NCI-H526 treated with DMSO at 0.1 percent for 48 hours (cell line): ENCODE measurements at places on chromosomes 4 and X.

GRCh38 chrX:130172127-130172845, 524 bp downstream of the RAB33A start:
- DNase-seq = peak; percentile 21

- DNase-seq = no peak
Measured at GRCh38 chrX:52363247-52363883, 5.5 kb upstream of the XAGE2 start.

DNA sequence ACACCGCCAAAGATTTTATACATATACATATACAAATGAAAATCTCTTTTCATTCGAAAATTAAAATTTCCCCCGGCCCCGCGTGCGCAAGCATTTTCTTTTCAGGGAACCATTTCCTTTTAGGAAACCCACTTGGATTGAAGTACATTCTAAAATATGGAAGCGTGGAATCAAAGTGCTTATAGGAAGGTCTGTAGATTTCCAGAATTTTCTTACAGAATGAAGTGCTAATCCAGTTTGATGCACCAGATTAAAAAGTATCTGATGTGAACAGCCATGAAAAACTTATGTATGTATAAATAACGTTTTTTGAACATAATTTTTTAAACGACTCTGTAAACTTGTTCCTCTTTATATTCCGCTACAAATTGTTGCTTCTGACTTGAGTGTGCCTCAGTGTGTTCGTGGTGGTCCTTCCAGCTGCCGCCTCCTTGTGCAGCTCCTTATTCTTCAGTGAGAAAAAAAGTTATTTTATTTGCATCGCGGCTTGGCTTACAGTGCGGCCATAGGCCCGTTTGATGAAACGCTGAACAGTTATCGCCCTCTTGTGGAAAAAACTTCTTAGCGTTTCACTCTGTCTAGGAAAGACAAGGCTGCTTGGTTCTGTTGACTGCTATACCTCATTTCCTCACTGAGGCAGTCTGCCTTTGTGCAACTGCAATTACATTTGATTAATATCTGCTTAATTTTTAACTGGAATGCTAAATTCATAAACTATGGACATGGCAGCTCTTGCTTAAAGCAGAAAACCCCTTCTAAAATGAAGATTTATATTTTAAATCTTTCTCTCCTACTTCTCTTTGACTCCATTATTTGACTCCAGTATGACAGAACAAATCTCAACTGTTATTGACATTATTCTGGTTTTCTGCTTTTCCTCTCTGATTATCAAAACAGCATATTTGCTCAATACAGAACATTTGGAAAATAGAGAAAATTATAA, 4.7 kb upstream of the NKX6-1 start:
- DNase-seq = peak; percentile 24

DNA sequence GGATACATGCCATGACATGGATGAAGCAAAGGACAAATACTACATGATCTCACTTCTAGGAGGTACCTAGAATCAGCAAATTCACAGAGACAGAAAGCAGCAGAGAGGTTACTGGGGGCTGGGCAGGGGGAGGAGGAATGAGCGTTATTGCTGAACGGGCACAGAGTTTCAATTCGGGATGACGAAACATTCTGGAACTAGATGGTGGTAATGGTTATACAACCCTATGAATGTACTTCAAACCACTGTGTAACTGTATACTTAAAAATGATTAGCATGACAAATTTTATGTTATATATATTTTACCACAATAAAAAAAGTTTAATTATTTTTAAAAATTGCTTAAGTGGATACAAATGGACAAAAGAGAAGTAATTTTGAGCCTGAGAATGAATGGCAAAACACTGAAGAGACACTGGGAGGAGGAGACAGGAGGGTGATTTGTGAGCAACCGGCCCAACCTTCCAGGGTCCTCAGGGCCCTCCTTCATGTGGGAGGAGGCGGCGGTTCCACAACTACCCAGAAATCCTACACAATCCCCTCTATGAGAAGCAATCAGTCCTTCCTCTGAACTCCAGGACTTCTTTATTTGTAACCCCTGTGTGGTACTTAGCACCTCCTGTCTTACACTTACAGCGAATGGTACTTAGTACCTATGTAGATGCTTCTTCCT, 14.1 kb downstream of the ACSL1 start:
- DNase-seq = no peak

DNA sequence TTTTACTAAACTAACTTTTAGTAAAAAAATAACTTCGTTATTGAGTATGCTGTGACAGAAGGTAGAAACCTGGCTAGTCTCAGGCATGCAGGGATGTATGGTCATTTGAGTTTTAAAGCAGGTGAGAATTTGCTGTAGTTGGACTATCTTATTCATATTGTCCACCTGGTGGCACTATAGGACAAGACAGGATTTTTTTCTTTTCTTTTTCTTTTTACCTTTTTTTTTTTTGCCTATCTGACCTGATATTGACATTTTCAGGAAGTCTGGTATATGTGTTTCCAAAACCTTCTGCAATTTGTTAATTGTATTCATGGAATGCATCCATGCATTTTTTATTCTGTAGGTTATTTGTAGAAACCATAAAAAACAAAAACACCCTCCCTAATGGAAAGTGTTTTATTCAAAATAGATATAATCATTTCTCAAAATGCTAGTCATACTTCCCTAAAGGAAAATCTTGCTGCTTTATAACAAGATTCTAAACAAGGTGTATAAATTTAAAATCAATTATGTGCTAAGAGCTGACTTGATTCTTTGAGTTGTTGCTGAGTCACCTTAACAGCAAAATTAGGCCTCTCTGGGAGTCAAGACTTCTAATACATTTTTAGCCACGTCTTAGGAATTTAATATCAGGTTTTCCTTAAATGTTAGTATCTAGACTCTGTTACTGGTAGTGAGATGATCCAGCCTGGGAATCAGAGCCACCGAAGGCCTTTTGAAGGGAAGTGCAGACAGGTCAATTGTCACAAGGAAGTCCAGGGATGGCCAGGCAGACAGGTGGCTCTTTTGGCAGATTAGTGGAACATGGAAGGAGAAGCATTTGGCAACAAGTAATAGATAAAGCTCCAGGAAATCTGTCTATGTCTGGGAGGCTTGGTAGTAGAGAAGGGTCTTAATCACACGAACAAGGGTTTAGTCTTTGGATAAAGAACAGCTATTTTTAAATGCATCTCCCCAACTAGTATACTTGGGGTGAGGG, 201.3 kb upstream of the GNPDA2 start:
- DNase-seq = peak; percentile 18

DNA sequence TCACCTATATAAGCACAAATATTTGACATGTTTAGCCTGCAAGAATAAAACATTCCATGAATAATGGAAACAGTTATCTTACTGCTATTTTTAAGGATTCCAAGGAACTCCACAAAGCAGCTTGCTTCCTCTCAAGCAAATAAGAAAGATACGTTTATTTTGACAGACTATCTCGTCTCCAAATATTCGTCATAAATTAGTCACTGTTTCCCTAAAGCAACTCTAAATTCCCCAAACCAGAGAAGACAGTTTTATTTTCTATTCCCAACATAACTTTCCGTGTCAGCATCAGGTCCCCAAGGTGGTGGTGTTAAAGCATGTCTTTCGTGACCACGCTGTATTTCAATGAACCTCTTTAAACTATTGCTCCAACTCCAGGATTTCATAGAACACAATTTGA, 24.3 kb upstream of the DKK2 start:
- no peak for DNase-seq

DNA sequence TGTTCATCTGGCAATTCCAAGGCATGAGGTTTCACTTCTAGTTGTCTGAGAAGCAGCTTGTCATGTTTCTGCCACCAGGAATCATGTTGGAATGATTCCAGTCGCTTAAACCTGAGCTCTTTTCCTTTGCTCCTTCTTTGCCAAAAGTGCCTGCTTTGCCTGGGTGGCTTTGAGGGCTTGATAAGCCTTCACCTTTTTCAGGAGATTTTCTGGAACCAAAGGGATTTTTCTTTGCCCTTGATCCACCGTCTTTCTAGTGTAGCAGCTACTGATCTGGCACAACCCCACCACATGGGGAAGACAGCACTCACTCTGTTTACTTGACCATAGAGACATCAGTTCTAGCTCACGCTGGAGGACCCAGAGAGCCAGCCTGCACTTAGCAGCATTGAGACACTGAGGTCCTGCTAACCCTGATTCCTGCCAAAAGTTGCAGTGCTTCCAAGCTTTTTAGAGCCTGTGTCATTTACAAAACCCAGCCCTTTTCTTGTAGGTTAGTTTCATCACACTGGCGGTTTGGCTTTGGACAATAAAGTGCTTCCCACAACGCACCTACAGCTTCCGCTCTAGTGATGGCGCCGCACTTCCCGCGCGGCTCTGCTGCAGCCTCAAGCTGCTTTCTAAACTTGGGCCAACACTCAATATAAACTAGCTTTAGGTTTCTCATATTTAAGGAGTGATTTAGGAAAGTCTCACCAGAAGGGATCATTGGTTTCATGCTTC, 7.3 kb upstream of the CCNI start:
- no peak for DNase-seq

DNA sequence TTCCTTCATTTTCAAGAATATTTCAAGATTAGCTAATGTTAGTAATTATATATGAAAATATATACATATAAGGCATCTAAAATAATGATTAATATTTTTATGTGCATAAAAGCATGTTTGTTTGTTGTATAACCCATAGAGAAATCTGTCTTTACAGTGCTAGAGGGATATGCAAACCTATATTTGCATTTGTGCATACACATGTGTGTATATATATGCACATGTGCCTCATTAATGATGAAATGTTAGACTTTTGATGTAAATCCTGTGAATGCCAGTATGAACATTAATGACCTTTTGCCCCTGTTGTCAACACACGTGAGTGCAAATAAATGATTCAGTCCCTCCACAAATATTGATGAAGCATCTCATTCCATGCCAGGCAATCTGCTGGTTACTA, 197.9 kb downstream of the ARHGAP10 start:
- DNase-seq = peak; percentile 76

- no peak for DNase-seq
Measured at GRCh38 chr4:17624821-17625220, 10.4 kb downstream of the MED28 start.

- DNase-seq = no peak
Measured at GRCh38 chrX:101774340-101774739, 114.7 kb upstream of the ARMCX2 start.
